ENCODE measurements at places on chromosomes 5 and 9. TPM values are rescaled to one million over a fixed set of nuclear protein-coding genes. Genes with fewer than 3 reads are reported as not detected.
A peak's percentile ranks its signal among the peaks of the same experiment; 100 is the strongest.

DNA sequence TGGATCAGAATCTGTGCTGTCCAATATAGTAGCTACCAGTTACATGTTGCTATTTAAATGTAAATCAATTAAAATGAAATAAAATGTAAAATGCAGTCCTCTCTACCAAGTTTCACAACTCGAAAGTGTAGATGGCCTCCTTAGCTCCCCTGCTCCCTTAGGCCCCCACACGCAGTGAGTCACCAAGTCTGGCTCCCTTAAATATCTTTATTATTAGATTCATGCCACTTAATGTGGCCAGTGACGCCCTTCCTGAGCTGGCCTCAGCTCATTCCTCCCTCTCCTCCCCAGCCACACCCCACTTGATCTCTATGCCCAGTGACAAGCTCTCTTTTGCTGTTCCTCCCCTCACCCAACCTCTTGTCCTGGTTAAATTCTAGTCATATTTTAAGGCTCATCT is 88.4 kb upstream of the DNAH5 start:
- no peaks in the 10 kb centered on the region for H3K27me3 ChIP-seq
- H3K36me3 ChIP-seq = no peaks in the 10 kb centered on the region
- H3K4me1 ChIP-seq = peaks cover 19% of the 10 kb centered on the region
- no peak overlapping the region for H3K27ac ChIP-seq
- H3K4me3 ChIP-seq = no peak overlapping the region
- DNase-seq = no peak

GRCh38 chr5:89097103-89097502 is 214.1 kb upstream of the MEF2C start:
- no peaks in the 10 kb centered on the region for H3K36me3 ChIP-seq
- no peaks in the 10 kb centered on the region for H3K27me3 ChIP-seq
- no peaks in the 10 kb centered on the region for H3K4me1 ChIP-seq

- H3K36me3 ChIP-seq = no peaks in the 10 kb centered on the region
- no peak for DNase-seq
- no peaks in the 10 kb centered on the region for H3K27me3 ChIP-seq
Measured at GRCh38 chr5:172175263-172175719, 12.7 kb downstream of the STK10 start.

- peaks cover 3% of the 10 kb centered on the region for H3K36me3 ChIP-seq
- no peak overlapping the region for H3K4me3 ChIP-seq
- H3K27ac ChIP-seq = no peak overlapping the region
Measured at GRCh38 chr9:75161116-75161857, 73.0 kb downstream of the OSTF1 start.

DNA sequence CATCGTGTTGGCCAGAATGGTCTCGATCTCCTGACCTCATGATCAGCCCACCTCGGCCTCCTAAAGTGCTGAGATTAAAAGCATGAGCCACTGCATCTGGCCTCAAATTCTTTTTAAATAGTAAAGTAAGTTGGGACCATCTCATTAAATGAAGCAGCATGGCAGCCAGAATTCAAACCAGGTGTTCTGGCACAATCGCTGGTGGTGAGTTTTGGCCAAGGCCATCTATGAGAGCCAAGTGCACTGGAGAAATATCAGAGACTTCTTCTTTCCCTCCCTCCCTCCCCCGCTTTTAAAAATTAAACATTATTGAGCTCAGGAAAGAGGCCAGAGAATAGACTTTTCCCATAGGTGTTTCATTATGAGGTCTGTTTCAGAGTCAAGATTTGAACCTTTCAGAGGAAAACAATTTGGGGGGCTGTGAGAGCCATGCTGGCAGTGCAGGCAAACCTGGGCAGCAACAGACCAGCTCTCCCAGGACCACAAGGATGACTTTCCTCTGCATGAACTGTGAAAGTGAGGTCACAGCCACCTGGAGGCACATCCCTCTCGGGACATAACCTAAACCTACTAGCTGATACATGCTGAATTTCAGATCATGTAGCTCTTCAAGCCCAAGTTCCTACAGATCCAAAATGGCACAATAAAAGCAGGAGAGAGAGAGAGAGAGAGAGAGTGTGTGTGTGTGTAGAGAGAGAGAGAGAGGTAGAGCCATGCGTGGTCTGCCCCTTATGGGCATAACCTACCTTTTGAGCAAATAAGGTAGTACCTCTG is 94.6 kb upstream of the DMRT1 start:
- no peak overlapping the region for H3K4me3 ChIP-seq
- H3K27ac ChIP-seq = peak overlapping the region; percentile 95
- peaks cover 44% of the 10 kb centered on the region for H3K4me1 ChIP-seq
- no peak for DNase-seq
- peaks cover 40% of the 10 kb centered on the region for H3K36me3 ChIP-seq
- no peaks in the 10 kb centered on the region for H3K27me3 ChIP-seq

GRCh38 chr5:103234239-103234975 is 24.2 kb upstream of the MACIR start:
- H3K27ac ChIP-seq = peak overlapping the region; percentile 36
- H3K36me3 ChIP-seq = no peaks in the 10 kb centered on the region
- no peak for DNase-seq
- no peaks in the 10 kb centered on the region for H3K27me3 ChIP-seq

DNA sequence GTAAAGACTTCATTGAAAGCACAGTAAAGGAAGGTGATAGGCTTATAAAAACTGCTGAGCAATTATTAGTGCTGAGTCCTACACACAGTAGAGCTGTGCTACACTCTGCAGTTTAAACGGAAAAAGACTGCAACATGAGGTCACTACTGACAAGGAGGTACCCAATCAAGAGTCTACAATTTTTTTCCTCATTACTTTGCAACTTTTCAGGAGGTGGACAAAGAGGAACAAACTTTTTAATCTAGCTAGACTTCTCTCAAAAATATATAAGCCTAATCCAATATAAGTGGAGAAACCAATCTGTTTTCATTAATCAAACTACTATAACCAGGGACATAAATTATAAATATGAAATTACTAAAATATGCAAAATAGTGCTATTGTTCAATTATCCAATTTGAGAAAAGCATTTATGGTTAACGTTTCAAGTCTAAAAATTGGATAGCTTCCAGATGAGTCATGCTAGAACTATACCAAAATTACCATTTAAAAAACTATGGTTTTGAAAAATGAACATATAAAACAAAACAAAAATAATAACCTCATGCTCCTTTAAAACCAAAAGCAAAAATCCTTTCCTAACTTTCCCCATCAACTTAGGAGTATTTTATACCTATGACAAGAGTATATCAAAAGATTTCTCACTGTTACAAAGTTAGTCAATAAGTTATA is 37.7 kb downstream of the FAM13B start:
- H3K4me3 ChIP-seq = no peak overlapping the region
- peaks cover 3% of the 10 kb centered on the region for H3K36me3 ChIP-seq
- H3K27me3 ChIP-seq = no peaks in the 10 kb centered on the region
- DNase-seq = no peak
- H3K4me1 ChIP-seq = peaks cover 17% of the 10 kb centered on the region
- no peak overlapping the region for H3K27ac ChIP-seq

GRCh38 chr9:129289883-129290282 is 111.8 kb upstream of the IER5L start:
- no peak for DNase-seq
- H3K36me3 ChIP-seq = no peaks in the 10 kb centered on the region
- no peak overlapping the region for H3K27ac ChIP-seq
- no peaks in the 10 kb centered on the region for H3K27me3 ChIP-seq

- H3K27me3 ChIP-seq = no peaks in the 10 kb centered on the region
- H3K4me3 ChIP-seq = no peak overlapping the region
- no peaks in the 10 kb centered on the region for H3K4me1 ChIP-seq
- no peak overlapping the region for H3K27ac ChIP-seq
Measured at GRCh38 chr5:17132444-17133083, 84.9 kb upstream of the BASP1 start.

DNA sequence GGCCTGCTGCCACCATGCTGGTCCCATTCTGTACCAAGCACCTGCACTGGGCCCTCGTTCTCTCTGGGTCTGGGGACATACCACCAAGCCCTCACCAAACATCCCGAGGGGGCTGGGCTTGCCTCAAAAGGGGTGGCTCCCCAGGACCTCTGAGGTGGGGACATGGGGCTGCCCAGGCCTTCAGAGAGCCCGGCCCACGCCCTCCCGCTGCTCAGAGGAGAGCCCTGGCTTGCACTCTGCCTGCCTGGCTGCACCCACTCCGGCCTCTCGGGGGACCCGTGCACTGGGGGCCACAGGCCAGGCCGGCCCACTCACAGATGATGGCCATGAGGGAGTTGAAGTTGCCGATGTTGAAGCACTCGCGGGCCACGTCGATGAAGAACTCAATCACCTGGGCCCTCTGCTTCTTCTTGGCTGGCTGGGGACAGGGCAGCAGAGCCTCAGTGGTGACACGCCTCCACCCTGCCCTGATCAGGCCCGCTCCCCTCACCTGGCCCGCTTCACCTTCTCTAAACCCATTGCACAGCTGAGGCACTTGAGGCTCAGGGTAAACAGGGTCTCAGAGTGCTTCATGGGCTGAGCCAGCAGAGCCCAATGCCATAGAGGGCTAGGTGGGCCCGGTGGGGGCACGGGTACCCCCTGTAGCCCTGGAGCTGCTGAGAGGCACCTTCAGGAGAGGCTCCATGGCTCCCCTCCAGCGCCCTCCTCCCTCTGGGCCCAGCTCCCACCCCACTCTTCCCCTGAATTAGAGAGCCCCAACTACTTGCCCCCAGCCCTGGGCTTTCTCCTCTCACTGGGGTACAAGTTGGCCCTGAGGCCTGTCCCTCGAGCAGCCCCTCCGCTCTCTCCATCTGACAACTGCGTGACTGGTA is 47.7 kb upstream of the RNF130 start:
- no peak overlapping the region for H3K4me3 ChIP-seq
- no peak overlapping the region for H3K27ac ChIP-seq
- H3K4me1 ChIP-seq = no peaks in the 10 kb centered on the region
- DNase-seq = no peak
- no peaks in the 10 kb centered on the region for H3K36me3 ChIP-seq

DNA sequence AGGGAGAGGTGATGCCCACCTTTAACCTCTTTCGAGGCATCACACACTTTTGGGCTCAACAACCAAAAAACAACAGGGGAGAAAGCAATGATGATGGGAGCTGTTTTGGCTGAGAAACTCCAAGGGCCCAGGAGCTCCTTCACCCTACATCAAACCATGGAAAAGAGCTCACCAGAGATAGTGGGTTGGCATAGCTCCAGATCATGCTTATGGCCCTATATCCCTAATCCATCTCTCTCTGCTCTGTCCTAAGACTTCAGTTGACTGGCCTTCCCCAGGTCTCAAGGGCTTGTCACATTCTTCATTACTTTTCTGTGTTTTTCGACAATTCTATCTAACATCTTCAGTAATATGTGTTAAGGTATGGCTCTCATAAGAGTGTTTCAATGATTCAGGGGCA is 5.7 kb upstream of the CTSL start:
- no peak overlapping the region for H3K27ac ChIP-seq
- no peaks in the 10 kb centered on the region for H3K27me3 ChIP-seq
- no peak for DNase-seq
- no peaks in the 10 kb centered on the region for H3K36me3 ChIP-seq
- H3K4me3 ChIP-seq = no peak overlapping the region

- no peak for DNase-seq
- peaks cover 27% of the 10 kb centered on the region for H3K4me1 ChIP-seq
- H3K27ac ChIP-seq = no peak overlapping the region
- H3K27me3 ChIP-seq = no peaks in the 10 kb centered on the region
- peak overlapping the region; percentile 91 for H3K4me3 ChIP-seq
- peaks cover 8% of the 10 kb centered on the region for H3K36me3 ChIP-seq
Measured at GRCh38 chr5:80653502-80653901, 950 bp upstream of the MSH3 start.

CETN3 gene
- 12.2 TPM for total RNA-seq

GRCh38 chr5:173549644-173550043 is 66.8 kb downstream of the BOD1 start:
- H3K4me3 ChIP-seq = no peak overlapping the region
- H3K36me3 ChIP-seq = no peaks in the 10 kb centered on the region

ALDH7A1 gene
- 52.6 TPM for total RNA-seq

GRCh38 chr9:21070171-21070571 is 7.6 kb downstream of the IFNB1 start:
- H3K27me3 ChIP-seq = no peaks in the 10 kb centered on the region
- peak overlapping the region; percentile 57 for H3K4me3 ChIP-seq
- H3K36me3 ChIP-seq = no peaks in the 10 kb centered on the region
- H3K4me1 ChIP-seq = no peaks in the 10 kb centered on the region
- DNase-seq = peak; percentile 36
- peak overlapping the region; percentile 15 for H3K27ac ChIP-seq

GCNT1 gene
- 17.1 TPM for total RNA-seq
